ENCODE measurements at places on chromosomes 1 and 21. TPM values are rescaled to one million over a fixed set of nuclear protein-coding genes. Genes with fewer than 3 reads are reported as not detected.

DNA sequence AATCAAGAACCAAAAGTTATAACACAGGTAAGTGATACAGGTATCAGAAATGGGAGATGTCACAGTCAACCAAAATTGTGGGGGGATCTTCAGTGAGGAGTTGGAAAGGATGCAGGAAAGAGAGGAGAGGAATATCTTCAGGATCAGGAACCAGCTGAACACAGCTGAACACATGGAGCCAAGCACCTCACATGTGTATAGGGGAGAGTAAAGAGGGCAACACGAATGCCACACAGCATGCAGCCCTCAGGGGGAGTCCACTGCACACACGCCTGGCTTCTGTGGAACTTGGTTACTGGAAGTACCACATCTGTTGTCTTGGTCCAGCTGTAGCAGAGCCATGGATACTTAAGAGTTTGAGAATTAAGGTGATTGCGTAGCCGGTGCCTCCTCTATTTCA lies 218.8 kb downstream of the RGS7 start:
- peaks cover 6% of the 10 kb centered on the region for H3K27me3 ChIP-seq
- H3K4me1 ChIP-seq: no peaks in the 10 kb centered on the region
- no peaks in the 10 kb centered on the region for H3K36me3 ChIP-seq
- no peak for DNase-seq
- no peak overlapping the region for H3K4me3 ChIP-seq

The CACNA1S gene
- 0.07 TPM for total RNA-seq

GRCh38 chr1:215052256-215053015 lies 30.1 kb upstream of the KCNK2 start:
- H3K4me1 ChIP-seq: peaks cover 16% of the 10 kb centered on the region
- no peak overlapping the region for H3K27ac ChIP-seq
- H3K27me3 ChIP-seq: no peaks in the 10 kb centered on the region
- no peak overlapping the region for H3K4me3 ChIP-seq
- no peaks in the 10 kb centered on the region for H3K36me3 ChIP-seq
- DNase-seq: no peak

DNA sequence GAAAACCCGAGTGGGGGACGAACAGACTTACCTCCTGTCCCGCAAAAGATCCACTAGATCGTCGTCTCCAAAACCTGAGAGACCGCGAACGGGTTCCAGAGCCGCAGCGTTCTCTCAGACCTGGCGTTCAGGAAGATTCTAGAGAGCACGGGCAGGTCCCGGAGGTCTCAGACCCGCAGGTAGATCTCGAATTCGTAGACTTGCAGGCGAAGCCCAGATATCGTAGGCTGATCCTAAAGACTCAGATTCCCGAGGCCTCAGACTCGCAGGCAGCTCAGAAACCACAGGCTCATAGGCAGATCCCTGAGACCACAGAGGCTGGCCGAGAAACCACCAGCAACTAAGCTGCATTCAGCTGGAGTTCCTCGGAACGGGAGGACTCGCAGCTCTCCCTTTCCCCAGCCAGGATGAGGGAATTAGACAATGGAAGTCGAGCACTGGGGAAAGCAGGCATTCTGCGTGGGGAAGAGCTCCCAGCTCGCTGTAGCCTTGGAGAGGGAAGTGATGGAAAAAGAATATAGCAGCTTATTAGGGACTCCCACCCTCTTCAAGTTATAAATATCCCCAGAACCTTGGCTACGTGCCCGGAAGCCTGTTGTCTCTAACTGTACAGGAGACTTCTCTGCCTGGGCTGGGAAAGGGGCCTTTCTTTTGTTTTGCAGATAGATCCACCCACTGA lies at the start of gene ZNF436:
Gene ZNF436 (minus strand): TSS at position 502 of the 679 bp plus-strand sequence. CDS start 1,831 bp downstream, outside the sequence.
- H3K36me3 ChIP-seq: peaks cover 10% of the 10 kb centered on the region
- H3K27ac ChIP-seq: peak within 1 kb of the TSS; percentile 99
- DNase-seq: no peak
- no peaks in the 10 kb centered on the region for H3K27me3 ChIP-seq
- H3K4me3 ChIP-seq: peak within 1 kb of the TSS; percentile 98

Data from neural crest cell (in vitro differentiated cells).